ENCODE measurements at places on chromosomes 7 and 10.

GRCh38 chr10:76558996-76559891 lies 1078.4 kb downstream of the KCNMA1 start:
- no peak for DNase-seq

DNA sequence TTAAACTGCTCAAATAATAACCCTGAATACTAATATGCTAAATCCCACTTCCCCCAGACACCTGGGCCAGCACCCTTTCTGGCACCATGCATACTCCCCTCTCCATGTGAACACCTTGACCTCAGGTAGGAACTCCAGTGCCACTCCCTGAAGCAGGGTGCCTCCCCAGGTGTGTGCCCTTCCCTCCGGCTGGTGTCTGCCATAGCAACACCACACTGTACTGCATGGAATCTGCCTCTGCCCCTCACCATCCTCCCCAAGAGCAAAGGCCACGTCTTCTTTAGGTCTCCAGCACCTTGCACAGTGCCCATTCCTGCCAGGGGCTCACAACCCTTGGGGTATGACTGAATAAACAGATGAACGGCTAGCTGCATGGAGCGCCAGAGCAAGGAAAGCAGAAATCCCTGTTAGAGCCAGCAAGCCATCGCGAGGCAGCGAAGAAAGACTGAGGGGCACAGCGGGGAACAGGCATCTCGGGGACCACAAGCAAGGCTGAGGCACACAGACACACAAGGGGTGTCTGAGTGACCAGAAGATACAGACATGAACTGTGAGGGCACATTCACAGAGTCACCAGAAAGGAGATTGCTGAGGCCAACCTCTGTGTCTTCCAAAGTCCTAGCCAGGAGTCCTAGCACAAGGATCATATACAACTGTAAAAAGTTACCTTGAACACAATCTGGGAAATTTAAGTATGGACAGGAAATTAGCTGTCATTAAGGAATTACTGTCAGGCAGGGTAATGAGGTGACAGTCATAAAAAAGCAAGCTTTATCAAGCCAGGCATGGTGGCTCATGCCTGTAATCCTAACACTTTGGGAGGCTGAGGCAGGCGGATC lies 25.7 kb downstream of the COBL start:
- DNase-seq: no peak

GRCh38 chr10:5334196-5334880 lies 30.4 kb upstream of the UCN3 start:
- DNase-seq: no peak

GRCh38 chr10:17918187-17918903 lies 33.4 kb upstream of the SLC39A12 start:
- DNase-seq: no peak

DNA sequence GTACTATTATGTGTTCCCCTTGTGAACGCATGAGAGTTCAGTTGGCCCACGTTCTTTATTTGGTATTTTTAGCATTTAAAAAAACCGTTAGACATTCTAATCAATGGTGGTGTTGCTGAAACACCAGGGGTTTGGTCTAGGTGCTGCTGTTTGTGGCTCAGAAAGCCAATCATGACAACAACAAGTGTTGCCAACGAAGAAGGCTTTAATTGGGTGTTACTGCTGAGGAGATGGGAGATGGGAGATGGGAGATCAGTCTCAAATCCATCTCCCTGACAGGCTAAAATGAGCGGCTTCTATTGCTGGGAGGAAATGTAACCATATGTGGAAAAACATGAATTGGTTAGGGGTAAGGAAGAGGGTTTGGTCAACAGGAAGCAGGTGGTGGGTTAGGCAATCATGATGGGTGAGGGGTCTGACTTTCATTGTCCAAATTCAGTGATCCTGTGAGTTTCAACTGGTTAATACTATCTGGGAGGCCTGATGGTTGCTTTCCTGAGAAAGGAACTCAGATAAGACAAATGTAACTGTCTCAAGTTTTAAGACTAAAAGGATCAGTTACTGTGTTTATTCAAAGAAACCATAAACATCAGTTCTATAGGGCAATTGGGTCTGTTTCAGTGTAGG lies 4.6 kb upstream of the ZNF425 start:
- no peak for DNase-seq

DNA sequence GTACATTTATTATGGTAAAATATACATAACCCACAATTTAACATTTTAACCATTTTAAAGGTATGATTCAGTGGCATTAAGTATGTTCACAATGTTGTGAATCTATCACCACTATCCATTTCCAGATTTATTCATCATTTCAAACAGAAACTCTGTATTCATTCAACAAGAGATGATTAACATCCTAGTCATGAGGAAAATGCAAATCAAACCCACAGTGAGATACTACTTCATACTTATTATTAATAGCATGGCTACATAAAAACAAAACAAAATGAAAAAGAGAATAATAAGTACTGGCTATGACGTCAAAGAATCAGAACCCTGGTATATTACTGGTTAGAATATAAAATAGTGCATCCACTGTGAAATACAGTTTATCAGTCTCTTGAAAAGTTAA lies 386.6 kb upstream of the POM121L12 start:
- DNase-seq: no peak

- no peak for DNase-seq
Measured at GRCh38 chr10:113240736-113241135, 290.7 kb downstream of the TCF7L2 start.

- peak; percentile 96 for DNase-seq
Measured at GRCh38 chr7:76317782-76318487, 15.5 kb downstream of the HSPB1 start.

DNA sequence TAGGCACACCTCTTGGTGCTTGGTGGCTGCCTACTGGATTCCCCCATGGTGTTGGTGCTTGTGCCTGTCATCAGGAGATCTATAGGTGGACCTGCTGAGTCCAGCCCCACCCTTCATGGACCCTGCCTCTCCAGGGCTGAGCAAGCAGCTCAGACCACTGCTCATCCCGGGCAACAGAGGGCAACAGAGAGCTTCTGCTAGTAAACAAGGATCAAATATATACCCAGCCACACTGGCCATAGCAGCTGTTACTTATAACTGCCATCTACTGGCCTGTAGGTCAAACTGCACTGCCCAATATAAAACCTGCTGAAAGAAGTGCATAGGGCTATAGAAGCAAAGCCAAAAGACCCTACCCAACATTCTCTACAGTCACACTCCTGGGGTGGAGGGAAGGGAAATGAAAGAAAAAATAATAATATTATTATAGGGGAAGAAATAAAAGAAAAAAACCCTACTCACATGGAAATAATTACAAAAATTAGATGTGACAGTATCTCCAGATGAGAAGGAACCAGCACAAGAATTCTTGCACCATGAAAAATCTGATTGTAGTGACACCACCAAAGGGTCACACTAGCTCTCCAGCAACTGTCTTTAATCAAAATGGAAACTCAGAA lies 54.9 kb upstream of the ZNF800 start:
- DNase-seq: no peak

DNA sequence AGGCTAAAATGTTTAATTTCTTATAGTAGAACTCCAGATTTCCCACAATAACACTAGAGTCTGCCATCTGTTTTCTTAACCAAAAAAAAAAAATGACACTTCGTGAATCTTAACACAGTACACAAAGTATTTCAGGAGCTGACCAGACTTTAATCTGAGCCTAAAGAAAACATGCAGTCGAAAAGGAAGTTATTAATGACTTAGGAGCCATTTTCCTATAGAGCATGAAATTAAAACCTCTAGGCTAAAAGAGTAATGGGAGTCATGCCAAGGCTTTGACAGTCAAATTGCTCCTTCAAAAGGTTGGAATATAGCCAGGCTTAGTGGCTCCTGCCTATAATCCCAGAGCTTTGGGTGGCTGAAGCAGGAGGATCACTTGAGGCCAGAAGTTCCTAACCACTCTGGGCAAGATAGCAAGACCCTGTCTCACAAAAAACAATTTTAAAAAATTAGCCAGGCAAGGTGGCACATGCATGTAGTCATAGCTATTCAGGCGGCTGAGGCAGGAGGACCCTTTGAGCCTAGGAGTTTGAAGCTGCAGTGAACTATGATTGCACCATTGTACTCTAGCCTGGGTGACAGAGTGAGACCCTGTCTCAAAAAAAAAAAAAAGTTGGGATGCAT lies 13.6 kb downstream of the MICU1 start:
- DNase-seq: no peak

DNA sequence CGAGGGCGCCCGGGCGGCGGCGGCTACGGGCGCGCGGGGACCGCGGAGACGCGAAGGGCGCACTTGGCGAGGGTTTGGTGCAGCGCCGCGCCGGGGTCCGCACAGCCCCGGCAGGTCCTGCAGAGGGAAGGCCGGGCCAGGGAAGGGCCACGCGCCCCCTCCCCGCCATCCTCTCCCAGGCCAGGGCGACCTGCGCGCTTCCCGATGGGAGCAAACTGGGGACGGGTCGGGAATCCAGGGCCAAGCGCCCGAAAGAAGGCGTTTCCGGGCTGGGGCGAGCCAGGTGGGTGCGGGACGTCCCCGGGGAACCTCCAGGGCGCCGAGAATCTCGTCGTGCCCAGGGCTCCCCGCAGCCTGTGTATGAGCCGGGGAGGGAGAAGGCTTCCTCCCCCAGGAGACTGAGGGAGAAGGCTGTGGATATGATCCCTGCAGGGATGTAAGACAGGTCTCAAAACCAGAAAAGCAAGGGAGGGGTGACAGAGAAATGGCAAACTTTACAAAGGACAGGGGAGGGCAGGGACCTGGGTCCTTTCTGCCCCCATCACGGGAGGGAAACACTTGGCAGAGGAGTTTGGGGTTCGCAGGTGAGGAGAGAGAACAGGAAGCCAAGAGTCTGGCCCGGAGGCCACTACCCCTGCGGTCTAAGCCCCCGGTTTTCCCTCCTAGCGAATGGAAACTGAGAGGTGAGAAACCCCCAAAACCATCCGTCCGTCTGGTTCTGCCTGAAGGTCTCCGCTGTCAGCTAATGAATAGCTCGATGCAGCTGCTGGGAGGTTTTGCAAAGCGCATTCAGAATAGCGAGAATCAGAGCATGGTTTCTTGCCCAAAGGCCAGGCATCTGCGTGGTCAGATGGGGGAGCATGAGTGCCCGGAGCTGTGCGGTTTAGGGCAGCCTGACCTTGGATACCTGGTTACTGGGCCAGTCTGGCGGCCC lies 674 bp downstream of the AMZ1 start:
- DNase-seq: peak; percentile 36

DNA sequence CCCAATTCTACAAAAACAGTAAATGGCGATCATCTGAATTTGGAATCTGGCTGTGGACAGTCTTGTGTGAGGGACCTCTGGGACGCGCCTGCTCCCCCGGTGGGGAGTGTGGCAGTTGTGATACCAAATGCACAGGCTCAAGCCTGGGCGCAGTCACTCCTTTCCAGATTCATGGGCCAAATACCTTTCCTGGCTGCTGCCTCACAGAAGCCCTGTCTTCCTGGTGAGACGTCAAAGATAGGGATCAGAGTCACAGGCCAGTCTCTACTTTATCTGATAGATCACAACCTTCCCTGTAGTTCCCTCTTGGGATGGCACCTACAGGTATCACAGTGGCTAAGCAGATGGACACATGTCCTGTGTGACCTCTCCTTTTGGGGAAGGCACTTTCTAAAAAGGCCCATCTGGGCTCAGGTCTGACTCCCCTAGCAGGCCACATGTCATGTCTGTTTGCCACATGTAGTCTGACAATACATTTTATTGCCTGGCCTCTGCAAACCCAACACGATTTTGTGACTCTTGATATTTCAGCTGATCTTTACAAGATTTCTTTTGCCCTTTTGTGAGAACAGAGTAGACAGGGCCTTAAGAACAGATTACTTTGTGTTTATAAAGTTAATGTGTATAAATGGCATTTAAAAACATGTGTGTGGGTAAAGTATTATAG lies 150.1 kb downstream of the SNX10 start:
- DNase-seq: no peak

Data from anterior cingulate cortex (tissue), 58 donors.